Putamen (tissue), 1 donor: ENCODE measurements at places on chromosomes 16 and 17.
A peak's percentile ranks its signal among the peaks of the same experiment; 100 is the strongest.

GRCh38 chr17:61253362-61253761 is 146.3 kb upstream of the TBX2 start:
- DNase-seq, result no peak

GRCh38 chr16:29983420-29984136 is 9.9 kb downstream of the TAOK2 start:
- DNase-seq, result no peak

DNA sequence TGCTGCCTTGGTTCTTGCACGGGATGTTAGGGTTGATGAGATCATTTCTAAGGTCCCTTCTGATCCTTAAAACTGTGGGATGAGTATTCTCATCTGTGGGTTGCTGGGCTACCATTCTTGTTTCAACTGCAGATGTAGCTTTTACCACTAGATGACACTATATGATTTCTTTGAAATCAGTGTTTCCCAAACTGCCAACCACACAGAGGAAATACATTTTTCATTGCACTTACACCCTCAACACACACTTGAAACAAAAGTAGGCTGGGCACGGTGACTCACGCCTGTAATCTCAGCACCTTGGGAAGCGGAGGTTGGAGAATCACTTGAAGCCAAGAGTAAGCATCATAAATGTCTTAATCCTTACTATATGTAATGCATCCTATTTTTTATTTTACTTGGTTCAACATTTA is 15.3 kb downstream of the LCMT1 start:
- DNase-seq, result peak; percentile 76

DNA sequence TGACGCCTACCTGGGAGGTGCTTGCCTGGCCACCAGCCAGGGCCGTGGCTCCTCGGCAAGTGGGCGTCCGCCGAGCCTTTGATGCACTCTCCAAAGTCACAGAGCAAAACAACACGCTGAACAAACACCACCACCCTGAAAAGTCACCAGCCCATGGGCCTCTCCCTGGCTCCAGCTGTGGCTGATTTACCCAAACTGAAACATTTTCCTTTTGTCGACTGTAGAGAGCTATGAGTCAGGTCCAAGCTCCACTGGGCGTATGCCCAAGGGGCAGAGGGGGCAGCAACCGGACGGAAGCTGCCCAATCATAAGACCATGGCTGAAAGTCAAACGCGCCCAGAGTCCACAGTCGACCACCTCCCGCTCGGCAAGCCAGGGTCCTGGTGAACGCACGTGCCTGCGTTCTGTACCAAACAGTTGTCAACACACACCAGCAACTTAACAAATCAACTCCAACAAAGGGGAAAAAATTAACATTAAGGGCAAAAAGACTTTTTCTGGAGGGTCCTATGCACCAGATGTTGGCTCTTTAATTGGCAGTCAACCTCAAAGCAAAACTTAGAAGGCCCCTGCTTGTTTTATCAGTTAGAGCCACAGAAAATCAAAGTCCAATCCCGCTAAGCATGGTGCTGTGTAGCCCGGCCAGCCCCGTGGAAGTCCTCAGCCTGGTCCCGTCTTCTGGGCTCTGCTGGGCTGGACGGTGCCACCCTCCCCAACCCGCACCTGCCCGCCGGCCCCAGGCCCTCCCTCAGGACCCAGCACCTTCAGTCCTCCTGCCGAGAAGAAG is 47.3 kb downstream of the TBC1D16 start:
- no peak for DNase-seq

DNA sequence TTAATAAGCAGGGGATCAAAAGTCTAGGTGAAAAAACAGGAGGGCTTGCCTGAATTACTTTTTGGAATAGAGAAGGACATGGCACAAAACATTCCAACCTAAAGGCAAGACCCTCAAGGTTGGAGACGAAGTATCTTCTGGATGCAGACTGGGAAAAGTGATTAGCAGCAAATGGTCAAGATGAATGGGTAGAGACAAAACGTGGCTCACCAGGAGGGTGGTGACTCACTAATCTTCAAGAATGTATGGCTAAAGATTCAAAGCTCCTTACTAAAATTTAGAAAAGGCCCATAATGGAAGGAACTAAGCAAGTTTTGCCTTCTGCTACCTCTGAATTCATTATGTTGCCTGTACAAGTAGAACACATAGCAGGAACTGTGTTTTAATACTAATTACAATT is 469.5 kb upstream of the RBFOX1 start:
- no peak for DNase-seq

- DNase-seq, result no peak
These were observed 33.6 kb upstream of the MED13 start for GRCh38 chr17:62098623-62099231.

DNA sequence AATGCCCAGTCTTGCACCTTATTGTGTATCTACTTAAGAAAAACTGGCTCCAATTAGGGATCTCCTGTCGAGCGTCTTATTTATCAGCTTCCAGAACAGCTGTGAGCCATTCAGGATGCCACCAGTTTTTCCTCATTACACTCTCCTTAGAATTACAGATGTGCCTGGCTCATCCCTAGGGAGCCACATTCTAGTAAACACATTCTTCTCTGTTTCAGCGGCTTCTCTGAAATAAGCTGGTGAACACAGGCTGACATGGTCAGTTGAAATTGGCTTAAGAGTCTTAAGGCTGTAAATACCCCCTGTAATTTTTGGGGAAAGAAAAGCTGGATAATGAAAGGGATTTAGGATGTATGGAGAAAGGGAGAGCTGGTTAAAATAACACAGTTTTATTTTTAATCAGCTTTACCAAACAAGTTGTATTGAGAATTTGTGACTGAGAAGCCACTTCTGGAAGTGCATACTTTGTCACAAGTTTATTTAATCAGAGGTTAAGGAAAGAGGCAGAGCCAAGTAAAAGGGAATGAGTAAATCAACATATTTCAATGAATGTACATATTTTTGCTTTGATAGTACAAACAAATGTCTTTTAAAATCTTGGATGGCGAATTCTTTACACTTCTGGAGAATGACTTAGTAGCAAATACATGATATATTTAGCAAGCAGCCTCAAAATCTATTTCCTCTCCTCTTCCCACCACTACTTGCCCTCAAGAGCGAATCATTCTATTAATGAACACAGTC is 562.0 kb upstream of the GOT2 start:
- DNase-seq, result no peak

DNA sequence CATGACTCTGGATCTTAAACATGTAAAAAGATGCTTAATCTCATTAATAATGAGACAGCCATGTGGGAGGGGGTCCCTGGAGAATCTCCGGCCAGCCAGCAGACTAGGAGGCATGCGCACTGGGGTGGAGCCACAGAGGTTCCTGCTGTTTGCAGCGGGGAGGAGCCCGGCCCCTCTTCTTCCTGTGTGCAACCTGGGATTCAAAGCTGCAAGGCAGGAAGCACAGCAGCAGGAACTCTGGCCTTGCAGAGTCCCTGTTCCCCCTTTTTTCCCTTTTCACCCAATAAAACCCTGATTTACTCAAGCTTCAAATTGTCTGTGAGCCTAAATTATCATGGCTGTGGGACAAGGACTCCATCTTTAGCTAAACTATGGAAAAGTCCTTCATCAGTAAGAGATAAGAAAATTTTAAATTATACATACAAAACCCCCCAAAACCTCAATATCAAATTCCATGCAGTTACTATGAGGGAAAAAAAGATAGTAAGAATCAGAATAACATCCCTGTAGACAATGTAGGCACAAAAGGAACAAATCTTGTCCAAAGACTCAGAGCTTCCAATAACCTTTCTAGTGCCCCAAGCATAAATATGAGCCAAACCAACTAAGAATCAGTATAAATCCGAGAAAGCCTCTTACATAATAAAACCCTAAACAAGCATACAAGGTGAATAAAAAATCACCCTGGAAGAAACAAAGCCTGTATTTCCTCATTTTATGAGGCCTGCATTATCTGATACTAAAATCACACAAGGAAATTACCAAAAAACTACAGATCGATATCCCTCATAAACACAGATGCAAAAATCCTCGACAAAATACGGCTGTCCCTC is 12.1 kb downstream of the CFDP1 start:
- no peak for DNase-seq

GRCh38 chr17:7862692-7863437 is 5.1 kb downstream of the CYB5D1 start:
- no peak for DNase-seq

DNA sequence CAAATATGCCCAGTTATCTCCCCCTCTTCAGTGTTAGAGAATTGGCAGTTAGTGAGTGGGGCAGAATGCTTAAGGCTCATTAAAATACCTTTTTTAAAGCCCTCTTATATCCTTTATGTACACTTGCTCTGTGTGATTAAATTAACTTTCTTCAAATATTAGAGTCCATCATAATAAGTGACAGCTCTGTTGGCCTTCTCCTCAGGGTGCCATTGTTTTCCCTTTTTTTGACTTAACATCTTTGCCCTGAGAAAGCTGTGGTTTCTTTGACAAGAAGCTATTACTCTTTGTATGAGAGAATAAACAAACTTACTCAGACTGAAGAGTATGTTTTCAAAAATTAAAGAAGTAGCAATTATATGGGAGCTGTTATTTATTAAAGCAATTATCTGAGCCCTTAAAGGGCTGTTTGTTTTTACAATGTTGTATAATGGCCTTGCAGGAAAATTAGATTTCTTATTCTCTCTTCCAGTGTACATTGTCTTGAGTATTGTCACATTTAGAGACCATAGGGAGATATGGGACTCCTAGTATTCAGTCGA is 13.4 kb downstream of the RBBP6 start:
- no peak for DNase-seq

GRCh38 chr17:76496464-76496863 is 4.8 kb downstream of the RHBDF2 start:
- no peak for DNase-seq

- peak; percentile 79 for DNase-seq
These were observed 3.7 kb upstream of the CNP start for GRCh38 chr17:41962768-41963434.

DNA sequence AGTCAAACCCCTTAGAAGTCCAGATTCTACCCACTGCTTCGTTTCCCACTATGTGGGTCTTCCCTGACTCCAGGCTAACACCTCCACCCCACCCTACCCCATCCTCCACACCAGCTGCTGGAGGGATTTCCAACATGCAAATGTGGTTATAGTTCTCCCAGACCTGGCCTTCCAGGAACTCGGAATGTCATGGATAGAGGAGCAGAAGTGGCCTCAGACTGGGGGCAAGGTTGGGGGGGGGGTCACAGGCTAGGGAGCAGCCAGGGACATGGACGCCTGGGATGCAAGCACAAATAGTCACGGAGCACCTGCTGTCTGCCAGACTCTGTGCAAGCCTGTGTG is 2.0 kb downstream of the CAMKK1 start:
- no peak for DNase-seq

DNA sequence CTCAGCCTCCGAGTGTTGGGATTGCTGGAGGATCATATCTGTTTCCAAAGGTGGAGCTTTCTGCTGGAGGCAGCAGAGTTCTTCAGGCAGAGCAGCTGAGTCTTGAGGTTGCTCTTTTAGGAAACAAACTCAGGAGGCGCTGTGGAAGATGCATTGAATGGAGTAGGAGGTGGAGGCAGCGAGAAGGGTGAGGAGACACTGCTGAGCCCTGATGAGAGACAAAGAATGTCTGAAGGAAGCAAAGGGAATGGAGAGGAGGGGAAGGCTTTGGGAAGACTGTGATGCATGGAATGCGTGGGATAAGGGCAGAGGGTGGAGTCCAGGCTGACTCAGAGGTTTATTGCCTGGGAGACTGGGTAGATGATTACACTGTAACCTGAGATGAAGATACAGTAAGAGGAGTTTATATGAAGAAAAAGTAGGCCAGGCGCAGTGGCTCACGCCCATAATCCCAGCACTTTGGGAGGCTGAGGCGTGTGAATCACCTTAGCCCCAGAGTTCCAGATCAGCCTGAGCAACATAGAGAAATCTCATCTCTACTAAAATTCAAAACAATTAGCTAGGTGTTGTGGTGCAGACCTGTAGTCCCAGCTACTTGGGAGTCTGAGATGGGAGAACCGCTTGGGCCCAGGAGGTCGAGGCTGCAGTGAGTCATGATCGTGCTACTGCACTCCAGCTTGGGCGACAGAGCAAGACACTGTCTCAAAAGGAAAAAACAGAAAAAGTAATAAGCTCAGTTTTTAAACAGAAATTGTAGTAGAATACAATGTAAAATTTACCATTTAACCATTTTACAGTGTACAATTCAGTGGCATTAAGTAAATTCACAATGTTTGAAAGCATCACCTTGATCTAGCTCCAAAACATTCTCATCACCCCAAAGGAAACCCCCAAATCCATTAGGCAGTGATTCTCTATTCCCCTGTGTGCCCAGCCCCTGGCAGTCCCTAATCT is 17.8 kb upstream of the TMEM219 start:
- DNase-seq, result peak; percentile 74

DNA sequence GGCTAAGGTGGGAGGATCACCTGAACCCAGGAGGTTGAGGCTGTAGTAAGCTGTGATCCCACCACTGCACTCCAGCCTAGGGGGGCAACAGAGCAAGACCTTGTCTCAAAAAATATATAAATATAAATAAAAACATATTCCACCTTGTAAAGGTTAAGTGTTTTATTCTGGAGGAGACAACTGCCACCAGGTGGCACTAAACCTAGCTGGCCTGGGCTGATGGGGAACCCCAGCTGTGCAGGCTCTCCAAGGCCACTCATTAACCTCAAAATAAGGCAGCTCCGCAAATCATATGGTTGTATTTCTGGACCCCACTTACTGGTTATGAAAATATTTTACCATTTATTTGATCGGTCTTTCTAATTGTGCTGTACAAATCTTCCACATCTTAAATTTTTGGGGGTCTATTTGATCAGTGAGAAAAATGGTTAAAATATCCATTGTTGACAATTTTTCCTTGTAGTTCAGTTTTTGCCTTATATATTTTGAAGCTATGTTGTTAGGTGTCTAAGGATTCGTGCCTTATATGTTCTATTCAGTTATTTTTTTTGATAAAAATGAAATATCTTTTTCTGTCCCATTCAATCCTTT is 8.5 kb upstream of the ICAM2 start:
- peak; percentile 21 for DNase-seq

GRCh38 chr17:79412886-79413390 is 197.9 kb downstream of the RBFOX3 start:
- no peak for DNase-seq

- no peak for DNase-seq
These were observed 11.2 kb downstream of the PIEZO1 start for GRCh38 chr16:88773812-88774291.

DNA sequence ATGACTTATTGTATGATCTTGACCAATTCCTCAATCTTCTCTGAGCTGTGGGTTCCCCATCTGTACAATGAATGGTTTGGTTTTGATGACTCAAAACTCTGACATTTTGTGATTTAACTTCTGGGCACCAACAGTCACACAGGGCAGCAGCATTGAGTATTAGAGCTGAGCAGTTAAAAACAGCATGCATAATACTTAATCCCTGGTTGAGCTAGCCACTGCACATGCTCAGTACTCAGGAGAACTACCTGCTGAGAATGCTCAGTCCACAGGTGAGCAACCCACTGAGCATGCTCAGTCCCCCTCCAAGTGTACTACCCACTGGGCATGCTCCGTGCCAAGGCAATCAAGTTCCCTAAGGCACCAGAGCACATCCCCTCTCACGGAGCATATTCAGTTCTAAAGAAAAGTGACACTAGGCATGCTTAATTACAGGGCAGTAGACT is 68.7 kb downstream of the AIPL1 start:
- DNase-seq, result no peak
